CD4-positive, alpha-beta T cell treated with Interleukin-15 for 4 hours (primary cell): ENCODE measurements at places on chromosomes 3 and 15.

DNA sequence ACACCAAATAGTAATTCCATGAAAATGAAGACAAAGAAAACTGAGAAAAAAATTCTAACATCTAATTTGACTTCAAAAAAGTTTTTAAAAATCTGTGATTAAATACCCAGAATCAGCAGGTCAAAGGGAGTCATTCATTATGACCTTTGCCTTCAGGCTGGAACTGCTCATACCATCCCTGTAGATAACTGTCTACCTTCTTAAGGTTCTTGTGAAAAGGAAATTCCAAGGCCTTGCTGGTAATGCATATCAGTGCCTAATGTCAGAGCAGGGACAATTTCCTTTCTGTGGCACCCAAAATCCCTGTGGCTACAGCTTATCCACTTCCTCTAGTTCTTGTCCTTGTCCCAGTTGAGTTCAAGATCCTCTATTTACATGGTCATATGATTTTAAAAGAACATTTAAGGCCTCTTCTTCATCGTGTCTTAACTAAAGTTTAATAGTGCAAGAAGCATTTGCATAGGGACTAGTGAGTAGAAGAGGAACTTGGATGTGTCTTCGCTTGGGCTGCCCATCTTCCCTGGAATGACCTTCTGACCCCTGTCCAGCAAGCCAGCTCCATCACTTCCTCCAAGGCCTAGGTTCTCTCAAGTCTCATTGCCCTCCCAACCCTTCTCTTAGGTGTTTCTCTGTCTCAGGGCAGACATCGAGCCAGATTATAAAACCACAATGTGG lies 8.7 kb upstream of the PLCL2 start:
- no peak for DNase-seq

GRCh38 chr3:168096210-168096652 lies 507 bp upstream of the GOLIM4 start:
- DNase-seq = no peak

- DNase-seq = no peak
Measured at GRCh38 chr3:9398700-9399336, 1.4 kb downstream of the SETD5 start.

DNA sequence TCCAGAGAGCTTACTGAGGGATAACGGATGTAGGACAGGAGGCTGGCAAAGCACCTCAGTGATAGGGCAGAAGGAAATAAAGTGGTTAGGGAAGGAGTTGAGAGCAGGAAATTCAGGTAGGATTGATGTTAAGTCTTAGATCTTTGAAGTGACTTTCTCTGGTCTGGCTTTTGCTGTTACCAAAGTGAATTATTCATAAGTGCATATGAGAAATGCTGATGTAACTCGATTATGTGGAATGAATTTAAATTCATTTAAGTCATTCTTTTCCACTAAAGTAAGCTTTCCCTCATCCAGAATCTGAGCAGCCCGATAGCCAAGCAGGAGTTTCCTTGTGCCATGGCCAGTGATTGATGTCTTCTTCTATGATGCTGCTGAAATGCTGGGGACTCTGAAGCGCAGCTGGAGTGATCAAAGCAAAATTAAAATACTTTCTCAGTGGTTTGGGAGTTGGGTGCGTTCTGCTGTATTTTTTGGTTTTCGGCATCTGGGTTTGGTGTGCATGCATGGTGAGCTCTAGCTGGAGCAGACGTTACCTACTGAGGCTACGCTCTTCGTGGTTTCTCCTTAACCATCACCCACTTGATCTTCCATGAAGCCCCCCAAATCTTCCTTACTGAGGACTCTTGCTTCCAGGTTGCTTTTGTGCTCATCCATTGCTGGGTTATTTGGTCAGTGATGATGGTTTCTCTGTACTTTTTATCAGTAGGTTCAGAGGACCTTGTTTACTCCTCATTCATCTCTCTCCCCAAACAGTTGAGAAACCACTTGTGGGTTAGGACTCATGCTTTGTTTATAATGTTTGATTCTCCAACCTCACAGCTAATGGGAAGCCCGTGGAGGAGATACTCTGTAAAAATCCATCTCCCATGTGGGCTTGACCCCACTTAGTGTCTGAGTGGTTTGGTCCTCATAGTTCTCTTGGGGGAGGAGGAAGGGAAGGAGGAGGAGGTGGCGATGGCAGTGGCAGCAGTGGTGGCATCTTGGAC lies 72.5 kb downstream of the IGF1R start:
- DNase-seq = no peak

GRCh38 chr15:87910301-87910700 lies 346.2 kb downstream of the NTRK3 start:
- no peak for DNase-seq

DNA sequence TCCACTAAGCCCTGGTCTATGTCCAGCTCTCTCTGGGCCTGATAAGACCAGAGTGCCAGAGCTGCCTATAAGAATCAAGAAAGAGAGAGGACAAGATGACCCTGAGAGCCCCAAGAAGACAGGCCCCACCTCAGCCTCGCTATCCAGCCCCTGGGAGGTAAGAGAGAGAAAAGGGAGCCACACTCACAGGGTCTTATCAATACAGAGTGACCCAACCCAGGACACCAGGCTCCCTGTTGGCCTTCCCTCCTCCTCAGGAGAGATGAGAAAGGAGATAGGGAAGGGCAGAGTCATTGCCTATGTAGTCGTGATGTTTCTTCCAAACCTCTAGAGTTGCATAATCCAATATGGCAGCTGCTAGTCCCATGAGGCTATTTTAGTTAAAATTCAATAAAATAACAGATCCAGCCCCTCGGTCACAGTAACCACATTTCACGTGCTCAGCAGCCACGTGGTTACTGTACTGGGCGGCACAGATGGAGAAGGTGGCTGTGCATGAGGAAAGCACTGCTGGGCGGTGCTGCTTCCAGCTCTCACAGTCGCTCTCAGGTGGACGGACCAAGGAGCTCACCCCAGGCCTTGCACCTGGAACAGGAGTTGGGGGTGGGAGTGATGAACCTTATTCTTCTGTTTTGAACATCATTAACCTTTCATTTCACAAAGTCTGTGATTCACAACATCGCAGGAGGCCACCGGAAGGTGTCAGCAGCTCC lies 525.8 kb downstream of the SHQ1 start:
- no peak for DNase-seq
